M059J (cell line): ENCODE measurements at places on chromosomes 12 and 14. TPM values are rescaled to one million over a fixed set of nuclear protein-coding genes. Genes with fewer than 3 reads are reported as not detected.

Gene KCNMB4
- 2.9 and 3.0 TPM in 2 replicates for total RNA-seq

Gene ATF7
- 8.0 and 11.9 TPM in 2 replicates for total RNA-seq

Gene PLCZ1
- total RNA-seq, result not detected in 2 replicates

Gene TSPAN19
- not detected in 2 replicates for total RNA-seq

Gene TMEM121
- total RNA-seq, result 1.9 and 5.4 TPM in 2 replicates

Gene TAMALIN
- 0.10 and 0.25 TPM in 2 replicates for total RNA-seq

Gene TAS2R7
- total RNA-seq, result not detected in 2 replicates

Gene PRB2
- total RNA-seq, result not detected in 2 replicates

Gene POU6F1
- total RNA-seq, result 1.4 and 7.8 TPM in 2 replicates

Gene NANOG
- total RNA-seq, result not detected in 2 replicates

Gene GALNT9
- not detected in 2 replicates for total RNA-seq

Gene ARHGEF25
- 6.2 and 13.2 TPM in 2 replicates for total RNA-seq

Gene SRGAP1
- 3.0 and 4.5 TPM in 2 replicates for total RNA-seq

Gene OR6C2
- not detected in 2 replicates for total RNA-seq

Gene STON2
- total RNA-seq, result 0.20 and 1.3 TPM in 2 replicates

Gene CLEC2A
- total RNA-seq, result not detected in 2 replicates

Gene B3GNT4
- 0.15 and 0.34 TPM in 2 replicates for total RNA-seq

Gene ZC2HC1C
- 1.3 and 9.8 TPM in 2 replicates for total RNA-seq

Gene PRICKLE1
- total RNA-seq, result 3.9 and 5.1 TPM in 2 replicates

Gene TNFAIP2
- total RNA-seq, result 89.3 and 135 TPM in 2 replicates
